Stimulated activated naive B cell treated with anti-CD40 and anti-IgM and Interleukin-4, amounts not matched to agents 10 μg/mL and 1 μg/mL and 100 μg/mL, for 72 hours (primary cell): ENCODE measurements at places on chromosomes 1 and 21.

- no peak for DNase-seq
Measured at GRCh38 chr1:117067533-117068370, 7.6 kb downstream of the TTF2 start.

- DNase-seq = no peak
Measured at GRCh38 chr1:14452551-14452950, 145.9 kb upstream of the KAZN start.

- no peak for DNase-seq
Measured at GRCh38 chr1:12448746-12449177, 169.2 kb downstream of the DHRS3 start.

DNA sequence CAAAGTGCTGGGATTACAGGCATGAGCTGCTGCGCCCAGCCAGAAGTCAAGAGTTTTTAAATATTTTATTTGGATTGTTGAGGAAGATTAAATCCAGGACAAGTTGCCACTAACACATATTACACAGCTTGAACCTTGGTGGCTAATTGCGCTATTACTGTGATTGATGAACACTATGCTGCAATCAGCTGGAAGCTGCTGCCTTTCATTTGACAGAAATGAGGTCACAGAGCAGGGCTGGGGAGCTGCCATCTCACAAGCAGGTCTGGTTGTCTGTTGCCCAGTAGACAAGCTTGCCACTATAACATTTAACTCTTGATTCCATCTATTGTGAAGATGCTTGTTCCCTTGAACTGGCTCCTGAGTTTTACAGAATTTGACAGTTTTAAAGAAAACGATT lies 37.4 kb upstream of the NRDC start:
- DNase-seq = no peak

DNA sequence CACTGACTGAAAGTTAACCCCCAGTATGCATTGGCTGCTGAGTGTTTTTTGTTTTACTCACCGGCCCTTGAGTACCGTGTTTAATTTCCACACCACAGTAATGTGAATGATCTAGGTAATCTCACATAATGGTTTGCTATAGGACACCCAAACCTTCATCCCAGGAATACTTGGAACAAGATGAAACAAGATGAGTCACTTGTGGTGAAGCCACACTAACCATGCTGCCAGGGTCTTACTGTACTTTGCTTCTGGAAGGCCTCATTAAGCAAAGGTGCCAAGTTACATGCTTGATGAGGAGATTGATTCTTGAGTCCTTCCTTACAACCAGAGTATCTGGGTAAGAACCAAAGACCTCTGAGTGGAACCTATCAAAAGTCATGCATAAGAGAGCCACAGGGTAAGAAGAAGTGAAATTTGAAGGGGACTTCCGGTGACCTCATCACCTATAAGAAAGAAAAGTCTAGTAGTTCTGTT lies 163.3 kb downstream of the NRIP1 start:
- peak; percentile 38 for DNase-seq

DNA sequence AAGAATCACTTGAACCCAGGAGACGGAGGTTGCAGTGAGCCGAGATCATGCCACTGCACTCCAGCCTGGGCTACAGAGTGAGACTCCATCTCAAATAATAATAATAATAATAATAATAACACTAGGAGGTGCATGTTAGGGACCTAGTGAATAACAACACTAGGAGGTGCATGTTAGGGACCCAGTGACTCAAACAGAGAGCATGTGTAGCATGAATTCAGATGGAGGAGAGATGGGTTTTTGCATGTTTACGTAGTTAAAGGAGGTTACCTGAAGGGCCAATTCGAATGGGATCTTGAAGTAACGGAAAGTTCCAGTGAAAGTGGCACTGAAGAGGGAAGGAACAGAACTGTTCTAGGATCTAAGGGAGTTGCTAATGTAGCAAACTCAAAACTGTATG lies 7.1 kb upstream of the KCNK1 start:
- no peak for DNase-seq

DNA sequence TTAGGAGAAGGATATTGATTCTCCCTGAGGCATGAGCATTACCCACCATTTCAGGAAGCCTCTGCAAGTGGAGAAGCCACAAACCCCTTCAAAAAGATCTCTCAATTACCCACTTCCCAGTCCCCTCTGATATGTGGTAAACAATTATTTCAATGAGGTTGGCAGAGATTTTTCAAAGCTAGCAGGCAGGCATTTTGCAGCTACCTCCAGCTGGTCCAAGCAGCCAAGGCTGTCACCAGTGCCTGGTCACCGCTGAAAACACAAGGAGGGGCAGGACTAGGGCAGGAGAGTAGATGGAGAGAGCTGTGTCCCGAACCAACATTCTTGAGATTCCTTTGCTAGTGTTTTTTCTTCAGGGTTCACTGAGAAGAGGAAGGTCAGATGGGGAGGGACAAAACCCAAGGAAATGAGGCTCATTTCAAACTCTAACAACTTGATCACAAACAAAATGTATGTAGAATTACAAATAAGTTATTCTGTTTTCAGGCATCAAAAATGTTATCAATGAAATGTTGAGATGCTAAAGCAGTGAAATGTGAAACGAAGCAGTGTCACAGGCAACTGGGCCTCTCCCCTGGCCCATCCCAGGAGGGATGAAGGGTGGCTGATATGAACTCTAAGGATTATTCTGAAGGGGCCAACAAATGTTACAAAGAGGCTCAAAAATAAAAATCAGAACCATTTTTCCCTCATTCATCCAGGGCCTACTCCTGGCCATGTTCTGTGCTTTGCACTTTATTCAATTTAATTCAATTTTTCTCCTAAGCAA lies 22.3 kb downstream of the APP start:
- no peak for DNase-seq

GRCh38 chr1:106564192-106564591 lies 492.3 kb upstream of the PRMT6 start:
- no peak for DNase-seq

DNA sequence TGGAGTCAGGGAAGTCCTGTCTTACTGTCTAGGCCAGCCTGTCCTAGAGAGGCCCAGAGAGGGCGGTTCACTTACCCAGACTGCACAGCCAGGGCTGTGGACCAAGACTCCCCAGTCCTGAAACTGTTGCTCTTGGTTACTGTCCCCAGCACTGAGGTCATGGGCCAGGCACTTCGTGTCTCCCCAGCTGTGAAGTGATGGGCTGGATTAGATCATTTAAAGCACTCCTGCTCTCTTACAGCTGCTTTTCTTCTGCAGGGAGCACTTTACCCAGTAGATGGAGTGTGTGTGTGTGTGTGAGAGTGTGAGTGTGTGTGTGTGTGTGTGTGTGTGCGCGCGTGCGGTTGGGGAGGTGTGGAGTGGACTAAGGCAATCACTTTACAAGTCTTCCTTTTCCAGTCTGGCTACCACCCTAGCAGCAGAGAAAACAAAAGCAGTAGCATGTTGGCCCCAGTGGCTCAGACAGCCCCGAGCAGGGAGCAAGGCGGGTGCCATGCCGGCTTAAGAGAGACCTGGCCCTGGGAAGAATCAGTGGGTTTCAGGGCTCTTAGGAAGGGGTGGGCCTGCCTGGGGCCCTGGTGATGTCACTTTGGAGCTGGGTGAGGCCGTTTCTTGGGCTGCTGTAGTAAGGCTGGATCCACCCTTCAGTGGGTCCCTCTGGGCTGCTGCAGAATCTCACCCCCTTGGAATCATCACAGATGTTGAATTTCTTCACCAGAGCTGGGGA lies 2.4 kb downstream of the SPSB1 start:
- no peak for DNase-seq

- DNase-seq = peak; percentile 46
Measured at GRCh38 chr1:220876511-220877376, 2.5 kb upstream of the HLX start.

GRCh38 chr1:87330885-87331364 lies 2.2 kb downstream of the LMO4 start:
- DNase-seq = no peak

GRCh38 chr1:157595356-157595755 lies 2.5 kb downstream of the FCRL4 start:
- DNase-seq = peak; percentile 67

- DNase-seq = no peak
Measured at GRCh38 chr1:173688300-173688699, 18.6 kb upstream of the ANKRD45 start.

DNA sequence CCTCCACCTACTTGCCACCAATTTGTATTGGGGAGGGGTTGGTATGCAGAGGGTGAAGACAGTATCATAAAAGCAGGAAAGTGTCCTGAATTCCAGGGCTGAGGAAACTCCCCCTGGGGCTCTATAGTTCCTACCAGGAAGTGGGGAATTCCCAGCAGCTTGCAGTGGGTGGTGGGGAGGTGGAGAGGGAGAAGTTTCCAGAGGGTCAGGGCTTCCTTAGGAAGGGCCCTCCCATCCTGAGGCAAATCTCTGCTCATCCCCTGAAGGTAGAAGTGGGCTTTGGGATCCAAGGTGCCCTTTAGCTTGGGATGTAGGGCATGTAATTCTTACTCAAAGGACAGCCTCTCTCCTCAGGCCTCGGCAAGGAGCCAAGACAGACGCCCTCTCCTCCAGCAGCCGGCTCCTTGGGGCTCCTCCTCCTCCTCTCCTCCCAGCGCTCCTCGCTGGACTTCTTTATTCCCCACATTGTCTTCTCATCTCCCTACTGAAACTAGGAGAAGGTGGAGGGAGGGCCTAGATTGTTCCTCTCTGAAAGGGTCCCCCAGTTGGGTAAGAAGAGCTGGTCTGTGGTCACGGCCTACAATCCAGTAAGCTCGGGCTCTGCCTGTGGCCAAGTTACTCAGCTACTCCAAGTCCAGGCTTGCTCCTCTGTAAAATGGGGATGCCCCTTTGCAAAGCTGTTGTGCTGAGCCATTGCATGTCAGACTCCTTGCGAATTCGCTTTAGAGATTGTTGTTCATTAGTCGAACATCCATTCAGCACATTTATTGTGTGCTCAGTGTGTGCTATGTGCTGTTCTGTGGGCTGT lies 17.9 kb upstream of the CSF1 start:
- no peak for DNase-seq

DNA sequence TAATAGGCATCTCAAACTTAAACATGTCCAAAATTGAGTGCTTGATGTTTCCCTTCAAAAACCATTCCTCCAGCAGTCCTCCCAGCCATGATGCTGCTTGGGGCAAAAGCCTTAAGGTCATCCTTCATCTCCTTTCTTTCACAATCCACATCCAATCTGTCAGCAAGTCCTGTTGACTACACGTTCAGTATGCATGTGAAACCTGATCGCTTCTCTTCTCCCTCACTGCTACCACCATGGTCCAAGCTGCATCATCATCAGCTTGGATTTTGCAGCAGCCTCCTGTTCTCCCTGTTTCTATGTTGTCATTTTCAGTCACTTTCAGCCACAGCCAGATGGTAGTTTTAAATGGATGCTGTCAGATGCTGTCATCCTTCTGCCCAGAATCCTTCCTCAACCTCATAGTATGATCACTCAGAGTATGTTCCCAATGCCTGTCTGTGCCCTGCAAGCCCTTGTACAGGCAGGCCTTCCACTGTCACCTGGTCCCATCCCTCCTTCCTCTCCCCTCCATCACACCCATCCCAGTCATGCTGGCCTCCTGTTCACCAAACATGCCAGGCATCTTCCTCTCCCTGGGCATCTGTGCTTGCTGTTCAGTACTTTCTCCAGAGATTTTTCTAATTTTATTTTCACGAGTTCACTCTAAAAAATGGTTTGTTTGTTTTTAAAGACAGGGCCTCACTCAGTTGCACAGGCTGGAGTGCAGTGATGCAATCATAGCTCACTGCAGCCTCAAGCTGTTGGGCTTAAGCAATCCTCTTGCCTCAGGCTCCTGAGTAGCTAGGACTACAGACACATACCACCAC lies 66.0 kb downstream of the SYDE2 start:
- DNase-seq = no peak

GRCh38 chr1:226772446-226773139 lies 33.5 kb upstream of the ITPKB start:
- DNase-seq = peak; percentile 3

- no peak for DNase-seq
Measured at GRCh38 chr1:8687039-8687438, 130.4 kb downstream of the RERE start.

- DNase-seq = no peak
Measured at GRCh38 chr1:14320518-14320917, 278.0 kb upstream of the KAZN start.

- no peak for DNase-seq
Measured at GRCh38 chr1:27687906-27688305, 15.9 kb upstream of the IFI6 start.

- DNase-seq = peak; percentile 26
Measured at GRCh38 chr1:166924823-166925541, 48.9 kb upstream of the TADA1 start.

- DNase-seq = no peak
Measured at GRCh38 chr1:114685851-114686250, 9.5 kb downstream of the AMPD1 start.

DNA sequence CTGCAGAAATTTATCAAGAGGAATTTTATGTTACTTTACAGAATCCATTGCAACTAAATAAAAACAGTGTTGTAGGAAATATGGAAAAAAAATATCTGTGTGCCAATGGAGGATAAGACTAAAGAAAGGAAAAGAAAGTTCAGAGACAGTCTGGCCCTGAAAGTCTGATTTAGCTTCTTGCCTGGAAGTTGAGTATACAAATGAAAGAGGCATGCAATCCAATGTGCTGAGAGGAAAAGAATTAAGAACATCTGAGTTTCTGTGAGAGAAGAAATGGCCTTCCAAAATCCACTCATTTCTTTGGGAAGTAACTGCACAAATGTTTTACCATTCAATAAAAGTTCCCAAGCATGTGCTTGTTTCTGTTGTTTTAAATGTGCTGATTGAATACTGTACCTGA lies 65.1 kb downstream of the LHX9 start:
- no peak for DNase-seq

- DNase-seq = no peak
Measured at GRCh38 chr1:31261916-31262315, 22.2 kb upstream of the NKAIN1 start.
